Activated CD4-positive, alpha-beta memory T cell treated with anti-CD3 and anti-CD28 coated beads for 36 hours (primary cell): ENCODE measurements at places on chromosomes 1 and 21. TPM values are rescaled to one million over a fixed set of nuclear protein-coding genes. Genes with fewer than 3 reads are reported as not detected.

RHD gene
- not detected for total RNA-seq

URB2 gene
- total RNA-seq = 13.8 TPM

TCEA3 gene
- total RNA-seq = 4.4 TPM

PKP1 gene
- not detected for total RNA-seq

ESPN gene
- 0.83 TPM for total RNA-seq

ACTN2 gene
- not detected for total RNA-seq

GUCA2A gene
- total RNA-seq = not detected

LRRC71 gene
- not detected for total RNA-seq

TMEM240 gene
- 0.29 TPM for total RNA-seq

LCE1A gene
- total RNA-seq = not detected

PRELP gene
- total RNA-seq = not detected

ATP6V1G3 gene
- total RNA-seq = not detected

LCE2A gene
- not detected for total RNA-seq

RGS1 gene
- total RNA-seq = 23.5 TPM

SFN gene
- 0.95 TPM for total RNA-seq

PTGER3 gene
- not detected for total RNA-seq

CA14 gene
- total RNA-seq = not detected

PBX1 gene
- 0.17 TPM for total RNA-seq

GPR37L1 gene
- not detected for total RNA-seq

FLVCR1 gene
- total RNA-seq = 12.4 TPM

KCNE1 gene
- total RNA-seq = 0.21 TPM

ATAD3C gene
- 1.7 TPM for total RNA-seq

PRDM15 gene
- total RNA-seq = 9.9 TPM

SPATA17 gene
- not detected for total RNA-seq

SLAMF1 gene
- 166 TPM for total RNA-seq

AZIN2 gene
- total RNA-seq = 2.5 TPM

MROH9 gene
- total RNA-seq = not detected

FAM151A gene
- total RNA-seq = not detected

OLIG1 gene
- not detected for total RNA-seq

GOLT1A gene
- total RNA-seq = not detected

WNT2B gene
- 0.05 TPM for total RNA-seq

OR2L8 gene
- total RNA-seq = not detected

FCAMR gene
- not detected for total RNA-seq

CRYAA gene
- not detected for total RNA-seq

FBXO42 gene
- total RNA-seq = 12.0 TPM

HUNK gene
- total RNA-seq = 0.10 TPM

FCGR3A gene
- not detected for total RNA-seq

OTUD7B gene
- total RNA-seq = 23.8 TPM

OR10J1 gene
- total RNA-seq = not detected

CA6 gene
- total RNA-seq = 0.26 TPM

ANKRD65 gene
- not detected for total RNA-seq
